ENCODE measurements at places on chromosomes 12 and 14. TPM values are rescaled to one million over a fixed set of nuclear protein-coding genes. Genes with fewer than 3 reads are reported as not detected.

DNA sequence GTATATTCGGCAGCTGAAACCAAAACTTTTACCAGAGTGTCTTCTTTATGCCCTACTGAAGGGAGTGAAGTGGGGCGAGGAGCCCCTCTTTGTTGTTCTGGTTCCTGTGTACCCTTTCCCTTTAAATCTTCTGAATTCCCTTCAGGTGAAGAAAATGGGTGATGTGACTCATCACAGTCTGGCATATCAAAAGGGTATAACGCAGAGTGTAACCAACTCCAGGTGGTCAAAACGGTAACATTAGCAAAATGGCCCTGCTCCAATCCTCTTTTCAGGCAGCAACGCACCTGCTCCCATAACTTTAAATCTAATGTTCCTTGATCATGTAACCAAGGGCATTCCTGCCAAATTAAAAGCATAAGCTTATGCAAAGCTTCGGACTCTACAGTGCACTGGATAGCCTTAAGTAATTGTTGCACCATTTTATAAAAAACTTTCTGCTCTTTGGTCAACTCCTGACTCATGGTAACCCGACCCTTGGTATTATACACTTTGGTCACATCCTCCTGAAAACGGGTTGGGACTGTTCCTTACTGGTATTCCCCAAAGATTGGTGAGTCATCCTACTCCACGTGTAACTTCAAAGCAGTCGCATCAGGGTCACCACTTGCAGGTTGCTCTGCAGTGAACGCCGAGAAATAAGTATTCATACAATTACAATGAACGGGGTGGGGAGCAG, 83.1 kb downstream of the KCNMB4 start:
- no peak for DNase-seq

- no peak for DNase-seq
Measured at GRCh38 chr12:41576925-41577324, 388.8 kb downstream of the PDZRN4 start.

DNA sequence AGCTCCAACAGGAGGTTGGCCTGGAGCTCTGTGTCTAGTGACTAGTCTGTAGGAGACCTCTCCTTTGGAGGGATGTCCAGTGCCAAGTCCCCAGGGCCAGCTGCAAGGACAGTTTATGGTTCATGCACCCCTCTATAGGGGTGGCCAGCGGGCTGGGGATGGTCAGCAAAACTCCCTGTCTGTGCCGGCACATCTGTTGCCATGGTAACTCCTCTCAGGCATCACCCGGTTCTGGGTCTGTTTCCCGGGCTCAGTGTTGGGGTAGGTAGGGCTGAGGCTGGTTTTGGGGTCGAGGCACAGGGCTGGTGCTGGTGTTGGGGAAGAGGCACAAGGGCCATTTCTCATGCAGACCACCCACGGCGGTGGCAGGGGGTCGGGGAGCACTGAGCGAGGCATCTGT, 196.8 kb downstream of the RBM19 start:
- DNase-seq: no peak

DNA sequence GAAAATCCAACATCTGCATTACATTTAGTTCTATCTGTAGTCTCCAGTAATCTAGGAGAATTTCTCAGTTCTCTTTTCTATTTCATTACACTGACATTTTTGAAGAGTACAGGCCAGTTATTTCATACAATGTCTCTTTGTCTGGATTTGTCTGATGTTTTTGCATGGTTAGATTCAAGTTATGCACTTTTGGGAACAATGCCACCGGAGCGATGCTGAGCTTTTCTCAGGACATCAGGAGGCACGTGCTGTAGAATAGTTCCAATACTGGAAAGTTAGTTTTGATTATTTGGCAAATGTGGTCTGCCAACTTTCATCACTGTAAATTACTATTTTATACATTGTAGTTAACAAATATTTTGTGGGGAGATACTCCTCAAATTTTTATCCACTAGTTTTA, 43.1 kb downstream of the ALDH1L2 start:
- no peak for DNase-seq

The SLC38A4 gene
- 5.9 TPM for total RNA-seq

The C12orf54 gene
- not detected for total RNA-seq

The KRT82 gene
- not detected for total RNA-seq

The SCNN1A gene
- 38.3 TPM for total RNA-seq

The ATG2B gene
- 36.2 TPM for total RNA-seq

The DAO gene
- total RNA-seq: not detected
